ENCODE measurements at places on chromosomes 13 and 19.

- DNase-seq = no peak
Observed at GRCh38 chr19:20470345-20471135, 95.0 kb downstream of the ZNF737 start.

DNA sequence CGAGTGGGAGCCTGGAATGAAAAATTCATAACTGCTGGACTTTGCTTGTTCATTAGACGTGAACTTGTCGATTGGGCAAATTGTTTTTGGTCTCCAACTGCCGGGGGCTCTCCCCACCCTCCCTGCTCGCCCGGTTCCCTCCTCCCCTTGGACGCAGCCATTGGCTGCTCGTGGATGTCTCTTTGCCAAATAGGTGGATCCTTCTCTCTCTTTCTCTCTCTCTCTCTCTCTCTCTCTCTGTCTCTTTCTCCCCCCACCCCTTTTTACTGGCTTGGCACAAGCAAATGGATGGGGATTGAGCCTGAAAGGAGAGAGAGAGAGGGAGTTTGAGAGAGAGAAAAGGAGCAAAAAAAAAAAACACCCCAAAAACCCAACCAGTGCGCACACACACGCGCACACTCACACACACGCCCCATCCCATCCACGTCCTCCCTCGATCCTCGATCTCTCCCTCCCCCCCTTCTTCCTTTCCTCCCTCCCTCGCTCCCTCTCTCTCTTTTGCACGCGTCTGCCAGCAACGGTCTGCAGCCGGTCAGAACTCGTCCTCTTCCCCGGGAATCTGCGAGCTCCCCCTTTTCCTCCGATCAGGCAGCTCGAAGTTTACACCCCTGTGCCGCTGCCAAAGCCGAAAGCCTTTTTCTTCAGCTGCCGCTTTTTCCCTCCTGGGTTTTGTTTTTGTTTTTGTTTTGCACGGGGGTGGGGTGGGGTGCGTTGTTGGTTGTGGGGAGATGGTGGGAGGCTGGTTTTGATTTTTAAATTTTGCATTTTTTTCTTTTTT lies 27.8 kb downstream of the NFIX start:
- peak; percentile 80 for DNase-seq

DNA sequence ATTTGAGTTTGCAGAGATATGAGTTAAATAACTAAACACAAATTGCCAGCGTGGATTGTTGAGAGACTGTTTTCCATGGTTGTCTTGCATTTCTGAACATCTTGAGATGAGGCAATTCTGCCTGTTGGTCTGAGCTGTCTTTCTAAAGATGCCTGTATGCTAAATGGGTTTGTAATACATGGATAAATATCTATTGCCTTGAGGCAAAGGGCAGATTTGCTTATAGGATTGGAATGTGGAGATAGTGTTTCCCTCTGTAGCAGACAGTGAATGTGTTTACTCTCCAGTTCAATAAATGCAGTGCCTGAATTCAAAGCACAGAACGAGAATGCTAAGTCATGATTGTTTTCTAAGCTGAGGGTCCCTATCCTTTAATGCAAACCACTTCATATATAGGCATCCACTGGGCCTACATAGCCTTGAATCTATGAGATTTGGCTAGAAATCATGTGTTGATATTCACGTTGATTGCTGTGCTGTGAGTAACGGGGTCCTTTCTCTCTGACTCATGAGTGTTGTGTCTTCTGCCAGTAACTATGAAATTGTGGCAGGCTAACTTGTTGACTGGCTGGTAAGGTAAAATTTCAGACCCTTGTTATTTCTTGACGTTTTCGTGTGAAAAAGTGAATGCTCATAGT lies 2554.8 kb downstream of the PCDH9 start:
- DNase-seq = no peak

GRCh38 chr13:107277911-107278310 lies 710.0 kb upstream of the ARGLU1 start:
- DNase-seq = no peak

- DNase-seq = no peak
Observed at GRCh38 chr13:90105849-90106496, 1241.5 kb upstream of the MIR17HG start.

GRCh38 chr13:65260946-65261891 lies 1968.9 kb downstream of the PCDH9 start:
- DNase-seq = no peak

DNA sequence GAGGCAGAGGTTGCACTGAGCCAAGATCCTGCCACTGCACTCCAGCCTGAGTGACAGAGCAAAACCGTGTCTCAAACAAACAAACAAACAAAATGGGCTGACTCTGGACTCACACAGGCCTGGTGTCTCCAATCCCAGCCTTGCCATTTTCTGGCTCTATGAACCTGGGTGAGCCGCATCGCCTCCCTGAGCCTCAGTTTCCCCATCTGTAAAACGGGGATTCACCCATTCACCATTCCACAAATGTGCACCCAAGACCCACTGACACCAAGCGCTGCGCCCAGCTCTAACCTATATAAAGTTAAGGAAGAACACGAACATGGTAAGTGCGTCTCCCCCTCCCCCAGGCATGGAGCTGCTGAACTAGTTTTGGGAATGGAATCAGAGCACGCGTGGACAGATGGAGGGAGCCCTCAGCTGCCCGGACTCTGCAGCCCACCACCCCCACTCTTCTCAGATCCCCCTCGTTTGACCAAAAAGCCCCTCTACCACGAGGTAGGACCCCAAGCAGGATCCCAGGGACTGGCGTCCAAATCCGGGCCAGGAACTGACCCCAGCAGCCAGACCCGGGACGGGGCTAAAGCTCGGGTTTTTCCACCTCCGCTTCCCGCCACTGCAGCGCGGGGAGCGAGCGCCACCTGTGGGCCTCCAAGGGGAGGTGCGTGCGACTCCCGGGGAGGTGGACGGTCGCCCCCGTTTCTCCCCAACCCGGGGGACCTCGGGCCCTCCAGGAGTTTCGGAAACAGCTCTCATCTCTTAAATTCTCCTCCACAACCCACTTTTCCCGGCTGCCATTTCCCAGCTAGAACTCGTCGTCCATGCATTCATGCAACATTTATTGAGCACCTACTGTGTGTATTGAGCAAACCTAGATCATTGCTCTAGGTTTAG lies 33.0 kb upstream of the ADGRE5 start:
- peak; percentile 64 for DNase-seq

DNA sequence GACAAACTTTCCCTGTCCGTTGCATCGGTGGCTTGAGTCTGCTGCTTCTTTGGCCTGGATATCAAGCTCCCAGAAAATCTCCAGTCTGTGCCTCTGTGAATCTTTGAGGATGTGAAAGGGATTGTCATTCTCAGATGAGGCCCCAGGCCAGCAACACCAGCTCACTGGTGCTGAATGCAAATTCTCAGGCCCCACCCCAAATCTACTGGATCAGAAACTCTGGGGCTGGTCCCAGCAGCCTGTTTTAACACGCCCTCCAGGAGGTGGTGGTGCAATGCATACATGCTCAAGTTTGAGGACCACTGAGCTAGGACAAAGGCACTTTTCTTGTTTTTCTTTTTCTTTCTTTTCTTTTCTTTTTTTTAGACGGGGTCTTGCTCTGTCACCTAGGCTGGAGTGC lies 23.6 kb downstream of the TNFSF11 start:
- DNase-seq = no peak

- no peak for DNase-seq
Observed at GRCh38 chr13:27921421-27921960, 1.7 kb downstream of the PDX1 start.

GRCh38 chr13:33090755-33091414 lies 74.7 kb downstream of the KL start:
- no peak for DNase-seq

DNA sequence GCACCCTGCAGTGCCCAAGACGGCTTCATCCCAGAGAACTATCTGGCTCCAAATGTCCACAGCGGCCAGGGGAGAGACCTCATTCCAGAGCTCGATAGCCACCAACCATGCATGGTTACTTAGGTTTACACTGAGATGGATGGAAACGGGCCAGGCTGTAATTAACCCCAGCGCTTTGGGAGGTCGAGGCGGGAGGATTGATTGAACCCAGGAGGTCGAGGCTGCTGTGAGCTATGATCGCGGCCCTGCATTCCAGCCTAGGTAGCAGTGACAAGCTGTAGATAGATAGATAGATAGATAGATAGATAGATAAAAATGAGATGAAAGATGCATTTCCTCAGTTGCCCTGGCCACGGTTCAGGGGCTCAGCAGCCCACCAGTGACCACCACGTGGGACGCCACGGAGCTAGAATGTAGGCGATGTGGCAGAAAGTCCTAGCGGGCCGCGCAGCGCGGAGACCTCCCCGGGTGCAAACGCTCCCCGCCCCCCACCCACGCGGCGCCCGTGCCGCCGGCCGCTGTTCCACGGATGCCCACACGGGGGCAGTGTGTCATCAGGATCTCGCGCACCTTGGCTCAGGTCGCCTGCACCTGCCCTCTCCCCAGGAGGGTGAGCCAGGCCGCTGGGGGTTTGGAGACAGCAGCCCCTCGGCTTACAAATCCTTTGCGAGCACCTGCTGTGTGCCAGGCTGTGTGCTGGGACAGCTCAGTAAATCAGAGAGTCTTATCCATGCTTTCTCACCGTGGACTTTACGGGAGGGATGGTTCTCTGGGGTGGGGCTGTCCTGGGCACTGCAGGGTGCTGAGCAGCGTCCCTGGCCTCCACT lies 13.5 kb upstream of the TLE5 start:
- no peak for DNase-seq

DNA sequence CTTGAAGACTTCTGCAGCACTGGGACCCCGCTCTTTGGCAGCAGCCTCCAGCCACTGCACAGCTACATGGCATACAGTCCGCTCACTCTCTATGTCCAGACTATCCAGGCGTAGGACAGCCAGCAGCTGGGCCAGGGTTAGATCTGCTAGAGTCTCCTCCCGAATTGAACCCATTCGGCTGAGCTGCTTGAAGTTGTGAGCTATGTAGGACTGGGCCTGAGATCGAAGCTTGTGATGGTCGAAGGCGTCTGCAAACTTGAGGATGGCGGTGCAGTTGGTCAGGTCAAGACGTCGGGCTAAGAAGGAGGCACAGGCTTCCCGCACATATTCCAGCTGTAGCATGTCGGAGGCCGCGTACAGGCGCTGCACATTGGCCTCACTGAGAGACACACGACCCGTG lies 900 bp downstream of the KBTBD7 start:
- no peak for DNase-seq

DNA sequence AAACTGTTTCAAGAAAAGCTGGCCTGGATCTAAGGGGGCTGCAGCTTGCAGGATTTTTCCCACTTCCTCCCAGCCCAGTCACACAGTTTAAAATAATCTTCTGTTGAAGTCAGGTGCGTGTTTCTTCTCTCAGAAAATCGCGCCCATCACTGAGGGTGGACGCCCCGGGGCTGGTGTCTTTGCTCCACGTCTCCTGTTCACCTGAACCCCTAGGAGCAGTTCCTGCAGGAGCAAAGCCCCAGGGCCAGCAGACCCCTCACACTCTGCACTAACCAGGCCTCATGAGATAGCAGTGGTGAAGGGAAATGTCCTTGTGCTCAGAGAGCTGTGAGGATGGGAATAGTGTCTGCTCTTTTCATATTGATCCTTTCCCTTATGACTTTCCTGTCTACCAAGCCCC lies 920 bp upstream of the SIGLEC7 start:
- DNase-seq = no peak

- no peak for DNase-seq
Observed at GRCh38 chr13:105972306-105972721, 563.1 kb downstream of the EFNB2 start.

GRCh38 chr19:6062274-6062673 lies 48.0 kb downstream of the RFX2 start:
- no peak for DNase-seq

DNA sequence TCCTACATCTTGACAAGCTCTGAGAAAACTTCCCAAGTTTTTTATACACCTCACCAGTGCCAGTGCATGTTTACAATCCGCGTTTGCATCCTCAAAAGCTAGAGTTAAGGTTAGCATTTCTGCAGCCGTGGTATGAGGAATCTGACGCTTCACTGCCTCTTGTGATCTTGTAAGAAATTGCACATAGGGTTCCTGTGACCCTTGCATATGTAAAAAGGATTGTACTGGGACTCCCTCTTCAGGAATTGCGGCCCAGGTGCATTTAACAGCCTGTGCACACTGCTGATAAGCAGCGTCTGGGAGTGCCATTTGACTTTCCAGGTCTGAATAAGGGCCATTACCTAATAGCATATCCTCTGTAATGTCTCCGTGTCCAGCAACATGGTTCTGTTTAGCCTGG lies 15.3 kb downstream of the FPR3 start:
- DNase-seq = no peak

DNA sequence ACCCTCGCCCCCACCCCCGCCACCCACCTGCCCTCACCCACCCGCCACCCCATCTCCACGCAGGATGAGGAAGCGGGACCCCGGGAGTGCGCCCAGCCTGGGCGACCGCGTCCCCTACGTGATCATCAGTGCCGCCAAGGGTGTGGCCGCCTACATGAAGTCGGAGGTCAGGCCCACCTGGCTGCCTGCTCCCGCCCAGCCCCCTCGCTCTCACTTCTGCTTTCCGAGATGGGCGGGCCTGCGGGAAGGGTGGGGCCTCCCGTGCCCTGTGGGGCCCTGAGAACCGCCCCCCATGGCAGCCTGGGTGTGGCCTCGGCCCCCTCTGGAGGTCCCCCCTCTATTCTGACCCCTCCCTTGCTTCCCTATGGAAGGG lies 3.1 kb upstream of the SPIB start:
- no peak for DNase-seq

- DNase-seq = no peak
Observed at GRCh38 chr13:33744589-33745369, 73.2 kb upstream of the RFC3 start.

GRCh38 chr13:63680704-63681103 lies 2265.1 kb upstream of the PCDH20 start:
- DNase-seq = peak; percentile 0

DNA sequence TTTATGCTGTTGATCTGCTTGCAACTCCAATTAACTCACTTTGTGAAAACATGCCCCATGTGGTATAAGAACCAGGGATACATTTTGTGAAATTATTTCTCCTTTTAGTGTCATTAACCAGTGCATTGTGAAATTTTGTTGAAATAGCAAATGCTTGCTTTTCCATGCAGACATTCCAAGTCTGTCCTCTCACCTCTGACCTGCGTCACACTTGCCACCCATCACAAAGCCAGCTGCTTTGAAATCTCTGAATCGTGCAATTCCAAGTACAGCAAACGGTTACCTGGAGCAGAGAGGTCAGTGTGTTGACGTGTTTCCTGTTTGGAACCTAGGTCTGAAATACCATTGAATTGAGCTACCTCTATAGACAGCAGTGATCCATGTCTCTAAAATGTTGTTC lies 4.9 kb upstream of the SLC25A15 start:
- no peak for DNase-seq

DNA sequence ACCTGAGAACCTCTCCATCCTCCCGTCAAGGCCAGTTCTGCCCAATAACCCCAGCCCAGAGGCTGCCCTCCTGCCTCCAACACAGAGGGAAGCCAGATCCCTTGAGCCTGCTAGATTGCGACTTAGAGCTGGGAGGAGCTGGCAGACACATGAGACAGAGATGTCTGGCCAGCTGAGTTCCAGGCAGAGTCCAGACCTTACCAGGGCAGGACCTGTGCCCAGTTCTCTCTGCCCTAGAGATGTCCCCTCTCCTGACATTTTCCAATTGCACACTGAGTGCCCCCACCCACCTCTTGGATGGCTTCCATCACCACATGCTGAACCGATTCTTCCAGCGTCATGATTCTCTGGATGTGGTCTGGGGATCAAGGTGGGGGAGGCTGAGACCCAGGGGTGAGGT lies 3.0 kb downstream of the HOOK2 start:
- DNase-seq = no peak

All from renal cortex interstitium (tissue), 15 donors.